Adipocyte (in vitro differentiated cells): ENCODE measurements at places on chromosomes 7 and 10.

- DNase-seq, result no peak
Measured at GRCh38 chr7:120662291-120662690, 195.7 kb downstream of the TSPAN12 start.

DNA sequence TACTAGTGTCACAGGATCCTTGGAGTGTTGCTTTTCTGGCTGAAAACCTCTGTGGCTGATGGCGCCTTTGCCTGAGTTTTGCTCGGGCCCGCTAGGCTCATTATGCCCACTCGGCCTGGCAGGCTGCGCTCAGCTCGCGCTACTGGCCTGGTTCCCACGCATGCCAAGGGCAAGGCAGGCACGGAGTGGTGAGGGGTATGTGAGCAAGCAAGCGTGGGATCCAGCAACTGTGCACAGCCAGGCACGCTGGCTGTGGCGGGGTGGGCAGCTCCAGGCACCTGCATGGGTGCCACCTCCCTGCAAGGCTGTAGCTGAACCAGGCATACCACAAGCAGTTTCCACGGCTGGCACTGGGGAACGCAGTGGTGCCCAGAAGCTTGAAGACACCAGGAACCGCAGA, 562.6 kb downstream of the GRM8 start:
- DNase-seq, result no peak

DNA sequence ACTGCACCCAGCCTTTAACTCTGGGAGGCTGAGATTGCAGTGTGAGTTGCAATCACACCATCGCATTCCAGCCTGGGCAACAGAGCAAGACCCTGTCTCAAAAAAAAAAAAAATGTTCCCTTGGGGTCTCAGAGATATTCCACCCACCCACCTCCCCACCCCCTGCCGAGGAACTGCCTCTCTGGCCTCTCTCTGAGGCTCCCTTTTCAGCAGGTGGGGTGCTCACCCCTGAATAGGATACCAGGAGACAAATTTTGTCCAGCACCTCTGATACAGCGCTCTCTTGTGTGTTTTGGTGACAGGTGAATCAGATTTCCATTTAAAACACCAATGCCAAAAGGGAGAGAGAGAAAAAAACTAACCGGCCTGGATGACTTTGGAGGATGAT, 92.6 kb upstream of the KIF5B start:
- DNase-seq, result no peak

DNA sequence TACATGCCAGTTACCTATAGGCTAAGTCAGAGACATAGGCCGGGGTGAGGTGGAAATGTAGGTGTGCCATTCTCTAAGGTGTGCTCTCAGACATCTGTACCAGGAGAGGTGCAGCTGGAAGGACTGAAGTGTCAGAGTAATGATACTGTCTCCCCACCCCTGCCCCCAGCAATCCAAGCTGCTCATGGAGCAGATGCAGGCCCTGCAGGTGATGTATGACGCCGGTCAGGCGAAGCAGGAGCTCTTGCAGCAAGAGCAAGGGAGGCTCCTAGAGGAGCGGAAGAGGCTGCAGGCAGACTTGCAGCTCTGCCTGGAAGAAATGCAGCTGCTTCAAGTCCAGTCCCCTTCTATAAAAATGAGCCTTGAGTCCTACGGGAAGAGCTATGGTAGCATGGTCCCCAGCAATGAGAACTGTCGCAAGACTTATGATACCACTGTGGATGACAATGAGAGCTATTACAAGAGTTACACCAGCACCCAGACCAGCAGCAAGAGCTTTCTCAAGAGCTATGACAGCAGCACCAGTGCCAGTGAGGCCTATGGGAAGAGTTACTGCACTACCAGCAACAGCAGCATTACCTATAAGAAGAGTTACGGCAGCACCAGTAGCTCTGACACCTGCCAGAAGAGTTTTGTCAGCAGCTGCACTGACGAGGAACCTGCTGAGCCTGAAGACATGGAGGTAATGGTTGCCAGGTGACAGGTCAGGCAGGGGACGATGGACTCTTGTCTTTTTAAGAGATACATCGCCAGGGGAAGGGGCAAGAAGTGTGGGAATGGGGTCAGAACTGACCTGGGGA, 18.4 kb upstream of the FLNC start:
- no peak for DNase-seq

- peak; percentile 97 for DNase-seq
Measured at GRCh38 chr10:103273041-103273441, 3.9 kb upstream of the INA start.

DNA sequence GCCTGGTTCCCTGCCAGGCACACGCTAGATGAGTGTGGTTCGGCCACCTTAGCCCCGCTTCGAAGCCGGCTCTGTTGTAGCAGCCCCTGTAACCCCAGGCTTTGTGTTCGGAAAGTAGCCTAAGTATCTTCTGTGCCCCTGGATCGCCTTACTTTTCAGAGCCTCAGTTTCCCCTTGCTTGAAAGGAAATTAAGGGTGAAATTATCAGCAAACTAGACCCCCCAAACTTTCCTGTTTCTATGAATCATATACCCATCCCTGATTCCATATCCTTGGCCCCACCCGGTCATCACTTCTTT, 312 bp downstream of the PDCD11 start:
- no peak for DNase-seq

DNA sequence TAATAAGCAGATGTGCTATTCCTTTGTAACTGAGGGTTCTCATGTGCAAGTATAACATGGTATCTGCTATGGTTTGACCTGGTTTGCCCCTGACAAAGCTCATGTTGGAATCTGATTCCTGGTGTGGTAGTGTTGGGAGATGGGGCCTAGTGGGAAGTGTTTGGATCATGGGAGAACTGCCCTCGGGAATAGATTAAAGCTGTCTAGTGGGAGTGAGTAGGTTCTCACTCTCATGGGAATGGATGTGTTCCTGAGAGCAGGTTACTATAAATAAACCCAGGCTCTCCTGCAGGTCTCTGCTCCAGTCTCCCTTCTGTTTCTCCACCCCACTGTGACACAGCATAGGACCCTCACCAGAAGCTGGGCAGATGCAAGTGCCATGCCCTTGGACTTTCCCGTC, 97.7 kb downstream of the ATE1 start:
- no peak for DNase-seq

DNA sequence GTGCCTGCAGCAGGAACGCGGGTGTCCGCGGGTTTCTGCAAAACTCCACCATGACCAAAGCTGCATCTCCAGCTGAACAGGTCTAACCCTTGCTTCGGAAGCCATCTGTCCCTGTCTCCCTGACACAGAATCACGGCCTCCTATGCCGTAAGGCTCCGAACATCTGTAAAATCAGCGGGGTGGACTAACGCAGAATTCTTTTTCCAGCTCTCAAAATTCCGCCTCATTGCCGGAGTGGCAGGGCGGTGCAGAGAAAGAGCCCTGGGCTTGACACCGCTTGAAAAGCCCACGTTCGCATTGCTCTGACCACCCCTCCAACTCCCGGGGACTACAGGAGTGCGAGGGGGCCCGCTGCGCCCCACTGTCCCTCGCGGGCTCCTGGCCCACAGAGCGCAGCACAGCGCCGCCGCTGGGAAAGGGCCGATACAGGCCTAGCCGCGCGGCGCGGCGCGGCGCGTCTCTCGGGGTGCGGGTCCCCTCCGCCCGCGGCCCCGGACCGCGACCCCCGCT, 409 bp downstream of the DNMBP start:
- peak; percentile 89 for DNase-seq

- no peak for DNase-seq
Measured at GRCh38 chr7:16271355-16271915, 149.9 kb downstream of the CRPPA start.

GRCh38 chr7:107029061-107029763, 15.3 kb upstream of the PRKAR2B start:
- peak; percentile 18 for DNase-seq

DNA sequence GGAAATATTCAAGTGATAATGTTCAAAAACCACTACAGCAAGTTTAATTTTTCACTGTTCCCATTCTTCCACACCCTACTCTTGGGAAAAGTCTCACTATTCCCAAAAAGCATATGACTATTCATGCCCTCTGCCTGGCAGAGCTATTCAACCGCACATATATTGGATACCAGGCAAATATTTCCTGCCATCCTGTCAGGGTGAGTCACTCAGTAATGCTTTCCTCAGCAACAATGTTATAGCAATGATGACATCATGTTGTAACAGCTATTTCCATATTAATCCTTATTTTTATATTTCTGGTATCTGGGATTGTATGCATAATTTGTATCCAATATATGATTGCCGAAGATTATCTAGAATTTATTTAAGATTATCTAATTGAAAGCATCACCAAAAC, 114.0 kb upstream of the PLXDC2 start:
- DNase-seq, result peak; percentile 20

GRCh38 chr7:1176891-1177373, 16.9 kb upstream of the ZFAND2A start:
- peak; percentile 73 for DNase-seq

DNA sequence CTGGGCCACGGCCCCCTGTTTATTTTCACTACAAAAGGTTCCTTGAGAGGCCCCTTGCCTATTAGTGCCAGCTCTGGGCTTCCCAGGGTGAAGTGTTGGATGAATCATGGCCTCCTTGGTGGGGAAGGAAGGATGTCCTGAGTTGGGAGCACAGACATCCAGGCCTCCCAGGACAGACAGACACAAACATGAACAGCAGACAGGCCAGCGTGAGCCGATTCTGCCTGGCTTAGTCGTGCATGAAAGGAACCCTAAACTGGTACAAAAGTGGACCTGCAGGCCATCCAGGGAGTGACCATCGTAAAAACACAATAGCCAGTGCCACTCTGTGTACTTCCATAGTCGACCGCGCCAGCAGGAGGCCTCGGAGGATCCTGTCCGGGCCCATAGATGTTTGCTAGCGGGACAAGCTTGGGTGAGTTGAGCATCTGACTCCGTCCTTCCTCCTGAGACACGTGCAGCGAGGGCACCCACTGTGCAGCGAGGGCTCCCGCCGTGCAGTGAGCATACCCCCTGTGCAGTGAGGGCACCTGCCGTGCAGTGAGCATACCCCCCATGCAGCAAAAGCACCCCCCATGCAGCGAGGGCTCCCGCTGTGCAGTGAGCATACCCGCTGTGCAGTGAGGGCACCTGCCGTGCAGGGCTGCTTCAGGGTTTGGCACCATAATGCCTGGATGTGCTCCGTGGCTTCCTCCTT, 51.3 kb upstream of the PRKAR1B start:
- no peak for DNase-seq

GRCh38 chr10:99435986-99436638, 5.7 kb upstream of the GOT1 start:
- peak; percentile 83 for DNase-seq

- no peak for DNase-seq
Measured at GRCh38 chr7:13790611-13791010, 198.9 kb downstream of the ETV1 start.

DNA sequence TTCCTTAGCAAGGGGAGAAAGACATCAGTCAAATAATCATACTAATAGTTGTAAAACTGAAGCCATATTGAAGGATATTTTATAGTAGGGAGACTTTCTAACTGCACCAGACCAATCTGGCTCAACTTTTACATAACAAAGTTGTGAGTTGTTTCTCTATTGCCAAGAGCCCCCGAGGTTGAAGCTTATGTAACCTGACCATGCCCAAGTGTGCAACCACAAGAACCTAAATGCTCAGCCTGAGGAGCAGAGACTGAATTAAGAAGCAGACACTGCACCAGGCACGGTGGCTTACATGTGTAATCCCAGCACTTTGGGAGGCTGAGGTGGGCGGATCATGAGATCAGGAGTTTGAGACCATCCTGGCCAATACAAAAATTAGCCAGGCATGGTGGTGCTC, 77.3 kb upstream of the ARMC3 start:
- no peak for DNase-seq

GRCh38 chr10:63977329-63977923, 456.2 kb downstream of the REEP3 start:
- DNase-seq, result peak; percentile 45

DNA sequence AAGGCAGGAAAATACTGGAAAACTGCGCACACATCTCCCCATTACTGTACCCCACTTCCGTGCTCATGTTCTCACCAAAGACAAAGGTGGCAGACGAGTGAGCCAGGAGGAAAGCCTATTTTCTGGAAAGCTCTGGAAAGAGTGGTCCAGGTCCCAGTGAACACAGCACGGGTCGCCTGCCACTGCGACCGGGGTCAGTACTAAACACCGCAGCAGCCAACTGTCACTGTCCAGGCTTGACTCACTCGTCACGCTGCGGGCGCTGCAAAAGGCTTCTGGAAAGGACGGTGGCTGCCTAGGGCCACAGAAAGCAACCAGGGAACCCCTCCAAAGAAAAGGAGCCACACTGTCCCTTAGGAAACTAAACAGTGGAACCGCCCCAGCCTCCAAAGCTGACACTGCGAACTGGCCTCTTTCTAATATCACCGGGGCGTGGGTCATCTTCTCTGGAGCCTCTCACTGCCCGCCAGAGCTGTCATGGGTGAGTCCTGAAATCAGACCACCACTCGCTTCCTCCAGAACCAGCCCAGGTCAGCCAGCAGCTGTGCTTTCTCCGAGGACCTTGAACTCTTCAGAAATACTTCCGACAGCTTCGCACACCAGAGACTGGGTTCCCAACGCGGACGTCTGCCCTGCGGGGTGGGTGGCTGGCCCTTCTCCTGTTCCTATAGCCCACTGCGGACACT, 4.0 kb downstream of the RADIL start:
- DNase-seq, result no peak

DNA sequence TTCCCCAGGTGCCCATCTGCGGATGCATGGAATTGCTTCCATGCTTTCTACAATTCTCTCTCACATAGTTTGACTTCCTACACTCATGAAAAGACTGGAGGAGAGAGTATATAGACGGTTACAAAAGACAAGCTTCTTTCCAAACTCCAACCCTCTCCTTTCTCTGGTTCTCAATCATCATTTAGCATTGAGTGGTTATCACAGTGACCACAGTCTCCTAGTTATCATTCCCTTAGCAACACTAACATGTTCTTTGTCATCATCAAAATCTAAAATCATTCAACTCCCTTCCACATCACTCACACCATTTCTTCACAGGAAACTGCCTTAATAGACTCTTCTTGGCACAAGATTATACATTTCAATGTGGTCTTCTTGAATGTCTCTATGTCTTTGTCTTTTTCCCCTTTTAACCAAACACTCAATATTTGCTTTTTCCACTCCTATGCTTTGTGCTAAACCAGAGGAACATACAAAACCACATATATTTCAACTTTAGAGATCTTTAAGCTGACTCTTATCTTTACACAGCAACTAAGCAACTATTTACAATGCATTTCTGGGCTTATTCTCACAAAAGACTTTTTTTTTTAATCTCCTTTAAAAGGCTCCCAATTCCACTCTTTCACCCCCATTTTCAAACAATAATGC, 126.3 kb downstream of the CNOT4 start:
- DNase-seq, result no peak

- DNase-seq, result no peak
Measured at GRCh38 chr7:28672397-28672797, 260.1 kb downstream of the CREB5 start.
